ENCODE measurements at places on chromosomes 2 and 18. TPM values are rescaled to one million over a fixed set of nuclear protein-coding genes. Genes with fewer than 3 reads are reported as not detected.

DNA sequence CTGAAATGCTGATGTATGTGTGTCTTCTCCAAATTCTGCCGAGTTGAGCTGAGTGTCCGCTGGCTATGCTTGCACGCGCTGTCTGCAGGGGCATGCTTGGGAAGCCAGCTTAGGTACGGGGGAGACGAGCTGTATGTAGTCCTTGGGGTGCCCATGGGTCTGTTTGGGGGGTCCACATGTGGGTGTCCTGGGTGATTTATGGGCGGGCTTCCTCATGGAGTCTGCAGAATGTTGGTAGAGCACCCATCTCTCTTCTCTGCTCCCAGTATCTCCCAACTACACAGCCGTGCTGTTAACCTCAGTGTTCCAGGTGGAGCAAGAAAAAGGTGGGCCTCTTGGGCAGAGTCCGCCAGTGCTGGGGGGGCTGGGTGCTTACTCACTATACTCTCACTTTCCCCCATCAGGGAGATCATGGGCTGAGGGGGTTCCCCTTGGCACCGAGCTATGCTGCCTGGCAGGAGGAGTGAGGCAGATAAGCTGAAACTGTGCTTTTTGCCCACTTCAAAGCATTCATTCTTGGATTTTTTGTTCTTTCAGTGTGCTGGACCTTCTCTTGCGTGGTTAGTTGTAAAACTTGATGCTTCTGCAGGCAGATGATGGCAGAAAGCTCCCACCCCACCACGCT lies 128.2 kb upstream of the ALKAL2 start:
- no peak for DNase-seq

GRCh38 chr18:39730606-39731005 lies 2165.0 kb upstream of the CELF4 start:
- DNase-seq, result no peak

GRCh38 chr18:79447703-79448367 lies 52.1 kb downstream of the NFATC1 start:
- no peak for DNase-seq

DNA sequence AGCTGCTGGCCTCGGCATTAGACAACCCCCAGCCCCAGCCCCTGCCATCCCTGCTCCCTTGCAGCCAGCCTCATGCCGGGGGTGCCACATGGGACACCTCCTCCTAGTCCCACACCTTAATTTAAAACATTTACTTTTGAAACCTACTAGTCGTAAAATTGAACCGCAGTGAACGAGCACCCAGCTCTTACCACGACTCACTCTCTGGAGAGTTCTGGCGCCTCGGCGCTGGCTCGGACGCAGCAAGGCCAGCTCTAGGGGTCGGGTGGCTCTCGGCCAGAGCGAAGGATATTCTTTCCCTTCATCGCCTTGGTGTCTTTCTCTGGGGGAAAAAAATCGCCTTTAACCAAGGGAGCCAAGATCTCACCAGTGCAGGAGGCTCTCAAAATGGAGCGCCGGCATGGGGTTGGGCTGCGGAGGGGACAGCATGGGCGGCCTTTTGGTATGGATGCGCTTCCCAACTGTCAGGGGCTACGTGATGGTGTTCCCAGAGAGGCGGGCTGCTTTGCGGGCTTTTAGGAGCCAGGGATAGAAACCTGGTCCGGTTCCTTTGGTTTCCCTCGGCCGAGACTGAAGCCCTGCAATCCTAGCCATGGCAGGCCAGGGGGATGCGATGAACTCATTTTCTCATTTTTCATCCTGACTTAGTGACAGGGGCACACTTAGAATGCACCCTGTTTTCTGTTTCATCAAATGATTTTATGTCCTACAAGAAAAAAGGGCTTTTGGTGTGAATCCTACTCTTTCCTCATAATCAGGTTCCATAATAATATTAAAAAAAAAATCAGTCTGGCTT lies 2.0 kb downstream of the HPCAL1 start:
- DNase-seq, result no peak

- no peak for DNase-seq
Observed at GRCh38 chr18:74333091-74333490, 17.5 kb downstream of the C18orf63 start.

GRCh38 chr2:97663626-97663961 lies 250 bp downstream of the ACTR1B start:
- no peak for DNase-seq

DNA sequence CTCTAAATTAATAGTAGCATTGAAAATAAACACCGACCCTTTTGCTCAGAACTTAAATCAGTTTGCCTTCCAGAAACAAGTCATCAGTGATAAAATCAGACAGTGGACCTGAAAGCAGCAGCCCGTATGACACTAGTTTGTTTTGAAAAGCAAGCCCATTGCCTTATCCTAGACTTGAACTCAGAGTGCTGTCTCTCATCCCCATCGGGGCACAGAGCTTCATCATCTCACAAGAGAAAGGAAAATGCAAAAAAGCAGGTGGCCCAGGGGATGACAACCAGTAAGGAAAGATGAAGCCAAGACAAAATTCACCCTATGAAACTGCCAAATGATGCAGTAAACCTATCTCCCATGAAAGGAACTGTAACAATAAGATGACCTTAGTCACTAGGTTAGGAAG lies 71.2 kb downstream of the CERKL start:
- DNase-seq, result no peak

- no peak for DNase-seq
Observed at GRCh38 chr2:19600982-19601381, 242.6 kb upstream of the OSR1 start.

GRCh38 chr2:64586054-64586453 lies 61.9 kb downstream of the AFTPH start:
- no peak for DNase-seq

DNA sequence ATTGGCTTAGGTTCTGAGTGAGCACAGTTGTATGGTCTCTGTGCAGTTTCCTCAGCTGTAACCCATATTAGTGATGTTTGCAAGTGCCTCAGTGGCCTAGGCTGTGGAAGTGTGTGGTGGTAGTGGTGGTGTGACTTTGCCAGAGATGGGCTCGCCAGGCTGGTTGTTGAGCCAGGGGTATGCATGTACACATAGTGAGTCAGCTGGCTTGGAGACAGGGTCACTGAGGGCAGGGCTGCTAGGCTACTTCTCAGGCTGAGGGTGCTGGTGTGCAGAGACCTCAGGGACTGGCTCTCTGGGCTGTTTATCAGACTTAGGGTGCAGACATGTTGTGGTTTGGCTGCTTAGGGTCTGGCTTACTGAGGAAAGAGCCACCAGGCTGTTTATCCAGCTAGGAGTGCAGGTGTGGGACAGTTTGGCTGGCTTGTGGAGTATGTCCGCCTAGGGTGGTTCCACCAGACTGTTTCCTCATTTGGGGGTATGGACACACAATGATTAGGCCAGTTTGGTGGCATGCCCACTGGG lies 15.0 kb downstream of the APLF start:
- no peak for DNase-seq

GRCh38 chr2:3036432-3037125 lies 341.0 kb downstream of the EIPR1 start:
- DNase-seq, result no peak

GRCh38 chr2:157172866-157173578 lies 84.5 kb upstream of the GALNT5 start:
- no peak for DNase-seq

CLEC4F gene
- total RNA-seq, result not detected

DYTN gene
- not detected for total RNA-seq

ARHGEF33 gene
- total RNA-seq, result not detected

LRRTM4 gene
- not detected for total RNA-seq

SPC25 gene
- 0.22 TPM for total RNA-seq

All from CD8-positive, alpha-beta T cell (primary cell).